ENCODE measurements at places on chromosomes 11 and 22. TPM values are rescaled to one million over a fixed set of nuclear protein-coding genes. Genes with fewer than 3 reads are reported as not detected.

DNA sequence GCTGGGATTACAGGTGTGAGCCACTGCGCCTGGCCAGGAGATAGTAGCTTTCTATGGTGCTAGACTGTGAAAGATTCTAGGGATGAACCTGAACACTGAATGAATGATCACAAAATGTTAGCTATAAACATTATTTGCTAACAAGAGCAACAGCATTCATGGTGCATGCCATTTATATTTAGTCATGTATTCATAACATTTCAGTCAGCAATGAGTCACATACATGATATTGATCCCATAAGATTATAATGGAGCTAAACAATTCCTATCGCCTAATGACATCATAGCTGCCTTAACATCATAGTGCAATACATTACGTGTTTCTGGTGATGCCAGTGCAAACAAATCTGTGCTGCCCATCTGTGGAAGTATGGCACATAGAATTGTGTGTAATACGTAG is 164.1 kb downstream of the ARHGAP42 start:
- no peak for DNase-seq

- DNase-seq: no peak
These were observed 508.7 kb upstream of the TENM4 start for GRCh38 chr11:79949574-79949973.

GRCh38 chr11:45851228-45851627 is 4.0 kb downstream of the CRY2 start:
- no peak for DNase-seq

The SEPTIN5 gene
- polyA plus RNA-seq: 53.6 TPM

- DNase-seq: no peak
These were observed 34.2 kb upstream of the LDLRAD3 start for GRCh38 chr11:35909511-35910265.

DNA sequence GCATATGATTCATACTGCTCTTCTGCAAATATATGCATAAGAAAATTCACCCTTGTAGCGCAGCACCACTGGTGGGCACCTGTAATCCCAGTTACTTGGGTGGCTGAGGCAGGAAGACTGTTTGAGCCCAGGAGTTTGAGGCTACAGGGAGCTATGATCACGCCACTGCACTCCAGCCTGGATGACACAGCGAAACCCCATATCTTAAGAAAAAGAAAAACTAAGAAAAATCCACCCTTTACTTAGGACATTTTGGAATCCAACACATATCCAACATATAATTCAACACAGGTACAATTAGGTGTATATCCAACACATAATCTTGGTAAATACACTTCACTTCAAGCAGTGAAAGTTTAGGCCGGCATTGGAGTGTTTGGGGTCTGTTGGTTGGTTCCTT is 255.5 kb upstream of the PITPNB start:
- DNase-seq: no peak

The KREMEN1 gene
- polyA plus RNA-seq: 33.8 TPM

DNA sequence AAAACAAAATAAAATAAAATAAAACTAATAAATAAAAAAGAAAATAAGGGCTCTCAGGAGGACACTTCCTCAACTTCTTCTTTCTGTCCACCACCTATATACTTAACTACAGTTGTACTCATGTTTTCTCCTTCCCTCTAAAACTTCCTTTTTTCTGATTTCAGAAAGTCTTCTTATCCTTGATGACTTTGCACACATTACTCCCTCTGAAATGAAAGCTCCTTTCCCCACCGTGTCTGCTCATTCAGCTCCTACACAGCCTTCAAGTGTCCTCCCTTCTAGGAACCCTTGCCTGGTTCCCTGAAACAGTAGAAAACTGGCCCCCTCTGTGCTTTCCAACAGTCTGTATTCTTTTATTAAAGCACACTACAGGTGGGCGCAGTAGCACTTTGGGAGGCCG is 18.3 kb upstream of the DDX17 start:
- no peak for DNase-seq

DNA sequence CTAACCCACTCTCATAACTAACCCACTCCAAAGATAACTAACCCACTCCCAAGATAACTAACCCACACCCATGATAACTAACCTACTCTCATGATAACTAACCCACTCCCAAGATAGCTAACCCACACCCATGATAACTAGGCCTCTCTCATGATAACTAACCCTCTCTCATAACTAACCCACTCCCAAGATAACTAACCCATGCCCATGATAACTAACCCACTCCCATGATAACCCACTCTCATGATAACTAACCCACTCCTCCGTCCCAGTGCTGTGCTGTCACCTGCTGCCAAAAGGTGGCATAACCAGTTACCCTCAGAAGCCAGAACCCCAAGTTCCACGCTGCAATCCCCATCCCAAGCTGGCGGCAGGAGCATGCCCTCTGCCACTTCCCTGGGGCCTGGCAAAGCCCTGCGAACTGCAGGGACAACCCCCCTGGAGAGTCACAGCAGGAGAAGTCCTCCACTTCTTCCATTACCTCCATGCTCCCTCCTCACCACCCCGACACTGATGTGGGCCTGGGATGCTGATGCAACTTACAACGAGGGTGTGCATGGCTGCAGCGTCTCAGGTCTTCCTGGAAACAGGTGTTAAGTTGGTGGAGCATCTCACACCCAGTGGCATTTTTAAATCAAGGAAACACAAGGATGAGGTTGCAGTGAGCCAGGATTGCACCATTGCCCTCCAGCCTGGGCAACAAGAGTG is 30.8 kb upstream of the CELSR1 start:
- DNase-seq: no peak

DNA sequence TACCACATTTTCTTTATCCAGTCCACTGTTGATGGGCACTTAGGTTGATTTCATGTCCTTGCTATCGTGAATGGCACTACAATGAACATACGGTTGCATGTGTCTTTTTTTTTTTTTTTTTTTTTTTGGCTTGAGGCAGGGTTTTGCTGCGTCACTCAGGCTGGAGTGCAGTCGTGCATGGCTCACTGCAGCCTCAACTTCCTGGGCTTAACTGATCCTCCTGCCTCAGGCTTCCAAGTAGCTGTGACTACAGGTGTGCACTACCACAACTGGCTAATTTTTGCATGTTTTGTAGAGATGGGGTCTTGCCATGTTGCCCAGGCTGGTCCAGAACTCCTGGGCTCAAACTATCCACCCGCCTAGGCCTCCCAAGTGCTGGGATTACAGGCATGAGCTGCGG is 1.5 kb upstream of the CCDC90B start:
- no peak for DNase-seq

- no peak for DNase-seq
These were observed 11.9 kb downstream of the LMO1 start for GRCh38 chr11:8251616-8252295.

DNA sequence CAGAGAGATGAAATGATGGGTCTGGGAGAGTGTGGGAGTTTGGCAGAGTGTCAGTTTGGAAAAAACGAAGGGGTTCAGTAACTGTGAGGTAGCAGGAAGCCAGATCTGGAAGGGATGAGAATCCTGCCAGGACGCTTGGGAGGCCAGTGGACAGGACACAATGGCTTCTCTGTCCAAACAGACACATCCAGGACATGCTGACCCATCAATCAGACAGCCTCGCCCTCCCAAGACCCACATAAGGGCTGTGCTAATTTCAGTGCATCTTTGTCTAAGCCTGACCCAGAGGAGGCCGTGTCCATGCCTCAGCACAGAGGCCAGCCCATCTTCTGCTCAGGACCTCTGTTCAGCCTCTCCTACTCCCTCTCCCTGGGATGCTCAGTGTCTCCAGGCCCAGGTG is 576.5 kb upstream of the B3GAT1 start:
- DNase-seq: no peak

The CRYBB2 gene
- 0.64 TPM for polyA plus RNA-seq

DNA sequence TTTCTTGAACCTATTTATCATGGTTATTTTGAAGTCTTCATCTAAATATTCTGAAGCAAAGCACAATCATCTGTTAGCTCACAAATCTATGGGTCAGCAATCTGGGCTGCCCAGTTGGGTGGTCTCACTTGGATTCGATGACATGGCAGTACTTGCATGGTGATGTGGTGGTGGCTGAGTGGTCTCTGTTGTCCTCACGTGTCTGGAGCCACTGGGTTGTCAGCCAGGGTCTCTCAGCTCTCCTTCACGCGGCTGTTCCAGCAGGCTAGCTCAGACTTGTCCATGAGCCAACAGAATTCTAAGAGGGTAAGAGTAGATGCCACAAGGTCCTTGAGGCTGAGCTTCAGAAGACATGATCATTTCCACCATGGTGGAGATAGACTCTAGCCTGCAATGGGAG is 66.4 kb upstream of the KCNQ1OT1 start:
- DNase-seq: no peak

The HOATZ gene
- 14.6 TPM for polyA plus RNA-seq

GRCh38 chr11:110028921-110029320 is 64.3 kb upstream of the ZC3H12C start:
- no peak for DNase-seq

The CD3D gene
- 1.6 TPM for polyA plus RNA-seq

DNA sequence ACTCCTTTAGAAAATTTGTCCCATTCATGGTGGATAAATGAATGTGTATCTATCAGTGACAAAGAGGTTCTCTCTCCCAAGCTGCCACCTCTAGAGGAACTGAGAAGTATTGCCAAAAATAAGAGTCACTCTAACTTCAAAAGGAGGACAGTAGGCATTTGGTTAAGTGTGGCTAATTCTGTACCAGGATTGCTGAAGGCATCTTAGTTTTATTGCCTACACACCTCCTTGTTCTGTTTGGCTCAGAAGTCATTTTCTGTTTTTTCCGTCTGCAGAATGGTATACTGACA is 189.0 kb upstream of the MPPED2 start:
- no peak for DNase-seq

- DNase-seq: no peak
These were observed 27.0 kb upstream of the SLC22A8 start for GRCh38 chr11:63042596-63042995.

- no peak for DNase-seq
These were observed 18.6 kb upstream of the APLP2 start for GRCh38 chr11:130051082-130051481.

GRCh38 chr11:108218912-108219783 is 3.3 kb downstream of the NPAT start:
- no peak for DNase-seq

DNA sequence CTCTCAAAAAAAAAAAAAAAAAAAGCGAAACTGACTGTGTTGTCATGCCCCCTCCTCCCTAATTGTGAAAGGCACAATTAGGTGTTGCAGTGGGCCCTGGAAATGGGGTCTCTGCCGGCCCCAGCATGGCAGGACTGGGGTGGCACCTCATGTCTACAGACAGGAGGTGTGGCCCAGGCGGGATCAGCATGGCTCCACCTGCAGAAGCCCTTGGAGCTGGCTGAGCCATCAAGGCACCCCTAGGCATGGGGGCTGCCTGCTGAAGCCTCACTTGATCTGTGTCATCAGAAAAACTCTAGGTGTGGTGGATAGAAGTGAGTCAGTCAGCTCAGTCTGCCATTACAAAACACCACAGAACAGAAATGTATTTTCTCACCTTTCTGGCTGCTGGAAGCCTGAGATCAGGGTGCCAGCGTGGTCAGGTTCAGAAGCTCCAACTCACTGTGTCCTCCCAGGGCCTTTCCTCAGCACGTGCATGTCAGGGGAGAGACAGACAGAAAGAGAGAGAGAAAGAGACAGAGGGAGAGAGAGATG is 10.1 kb upstream of the B4GALNT4 start:
- no peak for DNase-seq

DNA sequence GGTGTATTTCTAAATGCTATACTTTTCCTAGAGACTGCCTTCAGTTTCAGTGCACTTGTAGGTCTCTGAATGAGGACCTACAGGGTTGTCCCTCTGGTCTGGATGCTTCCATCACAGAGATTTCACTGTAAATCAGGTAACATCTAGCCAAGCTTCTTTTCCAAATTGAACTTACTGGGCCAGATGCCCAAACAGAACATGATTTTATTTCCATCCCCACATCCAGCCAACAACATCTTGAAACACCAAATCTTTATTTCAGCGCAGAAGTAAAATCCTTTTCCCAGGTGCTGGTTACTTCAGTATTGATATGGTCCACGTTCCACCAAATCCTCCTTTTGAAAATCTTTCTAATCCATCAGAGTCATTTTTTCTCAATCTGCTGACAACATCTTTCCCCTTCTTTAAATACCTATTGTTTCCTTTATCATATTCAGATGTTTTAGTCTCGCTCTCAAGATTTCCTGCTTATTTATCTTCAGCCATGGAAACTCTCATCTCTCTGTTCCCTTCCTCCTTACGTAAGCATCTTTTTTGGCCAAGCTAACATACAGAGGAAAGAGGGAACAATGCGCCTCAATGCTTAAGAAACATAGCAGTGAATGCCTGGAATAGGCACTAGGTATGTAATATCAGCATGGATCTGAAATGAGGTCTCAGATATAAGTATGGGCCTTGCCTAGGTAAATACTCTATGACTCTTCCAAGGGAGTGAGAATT is 201.2 kb upstream of the MTNR1B start:
- no peak for DNase-seq

DNA sequence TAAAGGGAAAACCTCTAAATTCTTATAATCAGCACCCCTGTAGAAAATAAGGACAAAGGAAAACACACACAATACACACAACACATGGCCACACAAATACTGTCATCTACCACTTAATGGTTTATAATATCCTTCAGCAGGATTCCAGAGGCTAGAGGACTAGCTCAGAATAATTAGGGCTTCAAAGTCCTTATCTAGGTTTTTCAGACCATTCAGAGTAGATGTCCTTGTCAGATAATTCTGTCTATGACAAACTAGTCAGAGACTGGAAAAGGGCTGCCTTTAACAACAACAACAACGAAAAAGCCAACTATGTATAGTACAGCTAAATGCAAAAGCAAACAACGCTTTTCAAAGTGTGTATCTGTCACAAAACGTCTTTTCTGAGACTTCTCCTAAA is 456.5 kb upstream of the CNTN5 start:
- no peak for DNase-seq

GRCh38 chr11:27315836-27316235 is 47.2 kb downstream of the CCDC34 start:
- no peak for DNase-seq

DNA sequence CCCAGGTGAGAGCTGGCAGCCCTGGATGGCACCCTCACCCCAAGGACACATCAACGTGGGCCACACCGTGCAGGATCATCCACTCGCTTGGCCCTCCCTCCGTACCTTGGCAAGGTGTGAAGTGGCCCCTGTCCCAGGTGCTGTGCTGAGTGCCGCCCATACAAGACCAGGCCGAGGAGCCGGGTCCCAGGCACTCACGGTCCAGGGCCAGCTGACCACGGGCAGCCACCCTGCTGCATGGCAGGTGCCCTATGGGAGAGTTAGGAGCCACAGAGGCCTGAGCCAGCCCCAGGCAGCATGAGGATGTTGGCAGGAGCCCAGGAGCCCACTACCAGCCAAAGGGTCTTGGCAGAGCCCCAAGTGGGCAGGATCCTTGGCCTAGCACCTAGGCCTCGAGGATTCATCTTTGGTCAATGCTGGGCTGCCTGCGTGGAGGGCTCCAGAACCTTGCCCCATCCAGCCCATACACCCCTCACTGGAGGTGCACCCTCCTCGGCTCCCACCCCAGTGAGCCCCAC is 19.6 kb downstream of the RTN4R start:
- no peak for DNase-seq

- DNase-seq: no peak
These were observed 49.3 kb downstream of the WT1 start for GRCh38 chr11:32385998-32386397.

Data from right lung (tissue), 10 donors.